ENCODE measurements at places on chromosomes 4 and X.

- no peak for DNase-seq
Measured at GRCh38 chr4:72320223-72320948, 248.6 kb downstream of the ADAMTS3 start.

DNA sequence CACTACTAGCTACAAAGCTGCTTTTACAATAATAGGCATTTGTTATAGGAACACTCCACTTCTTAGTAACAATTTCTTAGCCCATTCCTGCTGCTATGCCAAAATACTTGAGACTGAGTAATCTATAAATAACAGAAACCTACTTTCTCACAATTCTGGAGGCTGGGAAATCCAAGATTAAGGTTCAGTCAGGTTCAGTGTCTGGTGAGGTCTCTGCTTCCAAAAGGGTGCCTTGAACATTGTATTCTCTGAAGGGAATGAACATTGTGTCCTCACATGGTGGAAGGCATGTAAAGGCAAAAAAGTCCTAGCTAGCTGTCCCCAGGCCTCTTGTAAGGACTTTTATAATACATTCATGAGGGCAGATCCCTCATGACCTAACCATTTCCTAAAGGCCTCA lies 7.0 kb downstream of the SLC9B1 start:
- DNase-seq = no peak

- DNase-seq = no peak
Measured at GRCh38 chr4:71855944-71856343, 72.1 kb upstream of the GC start.

GRCh38 chr4:137474711-137475301 lies 57.5 kb downstream of the PCDH18 start:
- DNase-seq = no peak

DNA sequence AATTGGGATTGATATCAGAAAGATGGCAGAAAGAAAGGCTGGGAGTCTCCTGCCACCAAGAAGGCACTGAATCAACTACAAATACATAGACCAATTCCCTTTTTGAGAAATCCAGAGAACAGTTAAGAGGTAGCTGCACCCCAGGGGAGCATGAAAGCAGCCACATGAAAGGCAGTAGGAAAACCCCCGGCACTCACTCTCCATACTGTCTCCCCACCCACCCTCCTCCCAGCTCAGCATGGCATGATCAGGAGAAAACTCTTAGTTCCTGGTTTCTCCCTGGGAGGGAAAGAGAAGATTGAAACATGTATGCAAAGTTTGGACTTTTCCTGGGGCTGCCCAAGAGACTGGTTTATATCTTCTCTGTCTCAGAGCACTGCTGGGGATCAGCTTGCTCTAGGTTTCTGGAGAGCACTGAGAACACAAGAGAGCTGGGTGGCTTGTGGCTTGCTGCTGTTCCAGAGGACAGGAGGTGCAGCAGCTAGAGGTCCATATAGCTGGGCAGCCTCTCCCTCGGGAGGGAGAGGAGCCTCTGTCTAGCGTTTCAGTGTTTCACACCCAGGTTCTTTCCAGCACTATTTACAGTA lies 305.7 kb downstream of the PDGFC start:
- no peak for DNase-seq

GRCh38 chr4:88958080-88958479 lies 98.9 kb downstream of the FAM13A start:
- DNase-seq = no peak

GRCh38 chrX:140709421-140709846 lies at the start of gene LINC00632:
Gene LINC00632, plus strand, starts transcription at chrX:140709759.
- DNase-seq = no peak

DNA sequence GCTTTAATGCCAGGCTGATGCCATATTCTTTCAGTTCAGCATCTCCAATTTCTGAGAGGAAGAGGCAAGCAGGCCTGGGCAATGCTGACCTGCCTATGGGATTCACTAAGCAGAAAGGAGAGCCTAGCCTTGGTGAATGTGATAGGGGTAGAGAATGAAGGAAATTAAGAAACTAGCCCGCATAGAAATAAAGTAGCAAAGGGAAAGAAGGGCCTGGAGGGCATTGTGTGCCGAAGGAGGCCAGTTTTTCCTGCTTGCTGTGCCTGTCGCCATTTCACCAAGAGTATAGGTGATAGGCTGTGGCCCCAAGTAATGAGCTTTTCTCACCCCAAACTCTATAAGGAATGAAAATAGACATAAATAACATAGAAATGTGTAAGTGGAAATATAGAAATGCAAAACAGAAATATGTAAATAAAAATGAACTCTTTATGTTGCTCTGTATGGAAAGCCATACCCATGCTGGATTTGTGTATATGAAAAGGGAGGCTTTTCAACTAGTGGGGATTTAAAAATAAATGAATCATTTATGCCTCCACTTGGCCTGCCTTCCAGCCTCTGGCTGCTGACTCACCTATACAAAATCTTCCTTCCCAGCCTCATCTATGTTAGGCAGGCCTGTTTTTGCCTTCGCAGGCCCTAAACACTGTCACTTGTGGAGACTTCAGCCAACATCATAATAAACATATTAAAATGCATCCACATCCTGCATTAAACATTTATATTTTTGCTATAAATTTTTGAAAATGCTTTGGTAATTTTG lies 5.1 kb upstream of the OCRL start:
- peak; percentile 67 for DNase-seq

GRCh38 chr4:169756971-169757574 lies 671 bp downstream of the HPF1 start:
- DNase-seq = no peak

GRCh38 chr4:83454686-83455085 lies 937 bp downstream of the HELQ start:
- DNase-seq = no peak

DNA sequence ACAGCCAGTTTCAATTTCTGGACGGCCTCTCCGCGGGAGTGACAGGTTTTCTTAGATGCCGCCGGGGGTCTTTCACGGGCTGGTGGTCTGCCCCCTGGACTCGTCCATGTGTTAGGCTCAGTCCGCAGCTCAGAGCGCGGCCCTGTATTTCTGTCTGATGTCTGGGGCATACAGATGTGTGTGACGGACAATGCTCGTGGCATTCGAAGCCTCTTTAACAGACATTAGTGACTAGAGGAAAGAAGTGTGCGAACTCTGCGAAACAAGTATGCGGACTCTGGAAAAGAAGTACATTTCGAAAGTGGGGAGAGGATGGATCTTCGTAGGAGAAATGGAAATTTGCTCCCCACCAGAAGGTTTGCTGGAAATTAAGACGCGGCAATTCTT lies 793 bp upstream of the DCUN1D4 start:
- DNase-seq = peak; percentile 7

GRCh38 chr4:176467001-176467400 lies 147.2 kb downstream of the SPCS3 start:
- DNase-seq = no peak

GRCh38 chr4:163485589-163485988 lies 8.9 kb upstream of the TMA16 start:
- no peak for DNase-seq

- DNase-seq = no peak
Measured at GRCh38 chr4:68349279-68349648, 626 bp downstream of the YTHDC1 start.

DNA sequence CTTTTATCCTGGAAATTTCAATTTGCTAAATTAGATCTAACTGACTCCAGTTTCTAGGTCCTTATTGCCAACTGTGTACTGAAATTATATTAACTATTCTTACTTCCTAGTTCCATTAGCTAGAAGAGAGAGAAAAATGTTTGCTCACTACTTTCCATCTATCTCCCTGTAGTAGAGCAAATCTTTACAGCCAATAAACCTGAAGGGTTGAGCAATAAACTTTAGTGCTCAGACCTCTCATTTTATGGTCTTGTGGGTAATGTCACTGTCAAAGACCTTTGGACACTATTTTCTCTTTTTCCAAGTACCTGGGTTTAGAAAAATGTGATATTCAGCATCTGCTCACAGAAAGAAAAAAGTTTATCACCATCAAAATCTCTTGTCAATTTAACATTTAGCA lies 237.5 kb upstream of the GEMIN8 start:
- DNase-seq = no peak

DNA sequence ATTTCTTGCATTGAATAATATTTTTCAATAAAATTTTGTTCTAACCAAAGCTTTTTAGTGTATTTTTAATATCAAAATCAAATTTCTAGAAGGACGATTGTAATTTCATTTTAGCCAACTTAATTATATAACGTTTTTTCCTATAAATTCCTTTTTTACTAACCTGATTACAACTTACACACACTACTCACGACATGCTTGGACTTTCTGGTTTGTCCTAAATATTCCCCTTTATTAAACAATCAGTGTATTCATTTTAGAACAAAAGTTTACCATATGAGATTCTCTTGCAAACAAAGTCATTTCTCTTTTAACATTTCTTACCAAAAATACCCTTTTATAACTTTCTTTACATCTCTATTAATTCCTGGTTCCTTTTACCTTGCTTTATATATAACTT lies 173.7 kb downstream of the PWWP3B start:
- DNase-seq = no peak

DNA sequence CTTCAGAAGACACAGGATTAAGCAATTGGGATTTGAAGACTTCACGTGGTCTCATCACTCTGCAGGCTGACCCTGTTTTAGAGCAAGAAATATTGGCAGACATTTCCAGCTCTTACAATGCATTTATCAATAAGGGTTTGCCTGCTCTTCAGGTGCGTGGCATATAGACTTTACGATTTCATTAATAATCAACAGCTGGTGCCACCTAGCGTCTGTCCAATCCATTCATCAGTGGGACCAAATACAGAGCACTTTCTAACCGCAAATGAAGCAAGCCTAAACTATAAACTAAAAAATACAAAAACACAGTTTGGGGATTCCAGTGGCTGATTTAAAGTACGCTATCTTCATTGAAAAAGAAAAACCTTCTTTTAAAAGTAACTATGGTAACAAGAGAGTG lies 125.4 kb upstream of the DMD start:
- DNase-seq = peak; percentile 39

DNA sequence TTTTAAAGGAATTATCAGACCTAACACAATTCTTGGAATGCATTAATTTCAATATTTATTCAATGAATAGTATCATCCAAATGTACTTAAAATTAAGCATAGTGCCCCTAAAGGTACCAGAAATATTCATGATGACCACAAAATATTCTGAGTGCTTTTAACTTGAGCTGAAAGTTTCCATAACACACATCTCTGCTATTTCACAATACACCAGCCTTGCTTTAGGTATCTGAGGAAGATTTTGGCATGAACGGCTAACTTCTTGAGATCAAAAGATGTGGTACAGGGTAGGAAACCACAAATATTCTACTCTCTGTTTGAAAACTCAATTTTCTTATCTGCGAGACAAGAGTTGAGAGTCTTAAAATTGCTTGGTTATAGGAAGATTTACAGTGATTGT lies 538.3 kb upstream of the PCDH7 start:
- no peak for DNase-seq

GRCh38 chr4:180542445-180543100 lies 1700.6 kb upstream of the TENM3 start:
- no peak for DNase-seq

DNA sequence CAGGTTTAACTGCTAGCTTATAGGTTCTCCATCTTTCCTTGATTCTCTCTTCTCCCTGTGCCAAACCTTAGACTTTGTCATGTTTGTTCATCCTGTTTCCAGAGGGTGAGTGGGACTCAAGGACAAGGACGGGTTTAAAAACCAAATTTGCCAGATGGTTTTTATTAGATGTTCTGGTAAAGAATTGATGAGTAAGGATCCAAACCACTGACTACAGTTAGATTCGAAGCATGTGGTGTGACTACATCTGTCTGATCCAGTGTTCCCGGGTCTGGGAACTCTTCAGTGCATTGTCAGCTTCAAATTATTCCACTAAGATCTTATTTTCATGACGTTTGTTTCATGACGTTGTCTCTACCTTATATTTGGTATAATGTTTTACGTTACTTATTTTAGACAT lies 37.5 kb downstream of the MTMR1 start:
- no peak for DNase-seq

GRCh38 chr4:140595065-140595464 lies 26.3 kb upstream of the UCP1 start:
- peak; percentile 25 for DNase-seq

- no peak for DNase-seq
Measured at GRCh38 chr4:4486969-4487368, 54.9 kb downstream of the STX18 start.

GRCh38 chr4:71558248-71558647 lies 219.4 kb downstream of the SLC4A4 start:
- no peak for DNase-seq

DNA sequence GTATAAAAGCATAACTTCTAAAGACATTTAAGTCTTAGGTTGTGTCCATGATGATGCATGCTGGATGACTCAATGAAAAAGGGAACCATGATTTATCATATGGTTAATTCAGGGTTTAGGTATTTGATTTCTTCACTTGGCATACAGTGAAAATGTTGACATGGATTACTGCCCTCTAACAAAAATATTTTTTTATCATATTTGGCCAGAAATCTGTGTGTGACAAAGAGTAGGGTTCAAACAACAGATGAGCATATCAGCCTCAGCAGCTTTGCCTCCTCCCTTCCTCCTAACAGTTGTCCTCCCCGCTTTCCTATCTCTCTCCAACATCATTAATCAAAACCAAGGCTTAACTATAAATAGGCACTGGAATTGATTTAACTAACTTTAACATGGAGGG lies 46.3 kb downstream of the ARHGAP6 start:
- no peak for DNase-seq

GRCh38 chr4:166777760-166778159 lies 456.5 kb downstream of the SPOCK3 start:
- no peak for DNase-seq

GRCh38 chr4:15239866-15240265 lies 188.0 kb upstream of the C1QTNF7 start:
- DNase-seq = no peak

DNA sequence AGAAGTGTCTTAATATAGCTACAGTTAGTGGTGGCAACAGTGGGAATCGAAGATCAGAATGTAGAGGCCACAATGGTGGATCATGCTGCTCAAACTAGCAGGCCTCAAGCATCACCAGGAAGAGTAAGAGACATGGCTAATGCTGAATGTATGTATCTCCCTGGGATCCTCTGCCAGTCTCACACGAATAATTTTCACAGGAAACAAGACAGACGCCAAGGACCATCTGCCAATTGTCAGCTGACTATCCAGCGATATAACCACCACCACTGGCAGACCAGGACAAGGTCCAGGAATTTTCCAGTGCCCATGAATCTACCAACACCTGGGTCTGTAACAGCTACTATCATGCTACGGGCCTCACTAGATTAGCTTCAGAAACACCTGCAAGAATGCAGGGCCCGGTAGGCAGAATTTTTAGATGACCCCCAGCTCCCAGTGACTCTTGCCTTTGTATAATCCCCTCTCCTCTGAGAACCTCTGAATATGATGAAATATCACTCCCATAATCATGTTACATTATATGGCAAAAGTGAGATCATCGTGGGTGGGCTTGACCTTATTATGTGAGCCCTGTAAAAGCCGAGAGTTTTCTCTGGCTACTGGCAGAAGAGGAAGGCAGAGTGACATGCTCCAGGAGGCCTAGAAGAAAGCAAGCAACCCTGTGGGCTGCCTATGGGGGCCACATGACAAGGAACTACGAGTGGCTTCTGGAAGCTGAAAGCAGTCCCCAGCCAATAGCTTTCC lies 429.8 kb downstream of the BCOR start:
- no peak for DNase-seq

- no peak for DNase-seq
Measured at GRCh38 chrX:70046978-70047377, 2.8 kb downstream of the AWAT2 start.

All from trophoblast cell (in vitro differentiated cells and primary cell).